ENCODE measurements at places on chromosomes 7 and 10.
A peak's percentile ranks its signal among the peaks of the same experiment; 100 is the strongest.

GRCh38 chr10:50972591-50972990 lies 87.2 kb upstream of the A1CF start:
- no peak for DNase-seq

- peak; percentile 27 for DNase-seq
Observed at GRCh38 chr7:351681-352480, 61.9 kb downstream of the FOXL3 start.

DNA sequence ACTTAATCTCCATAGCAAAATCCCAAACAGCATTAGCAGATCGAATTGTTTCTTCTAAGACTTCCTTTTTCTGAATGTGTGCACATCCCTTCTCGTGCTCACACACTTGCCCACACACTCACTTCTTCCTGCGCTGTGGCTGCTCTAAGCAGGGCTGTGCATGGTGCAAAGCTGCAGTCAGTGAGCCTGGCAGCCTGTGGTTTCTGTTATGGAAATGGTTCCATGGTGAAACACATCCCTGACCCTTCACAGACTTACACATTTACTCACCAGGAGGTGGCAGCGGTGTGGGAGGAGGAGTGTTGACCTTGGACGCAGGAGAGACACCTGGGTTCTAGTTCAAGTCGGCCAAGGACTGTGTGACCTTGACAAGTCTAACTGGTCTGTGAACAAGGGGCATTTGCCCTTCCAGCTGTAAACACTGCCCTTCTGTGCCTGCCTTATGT lies 24.9 kb downstream of the MTURN start:
- no peak for DNase-seq

DNA sequence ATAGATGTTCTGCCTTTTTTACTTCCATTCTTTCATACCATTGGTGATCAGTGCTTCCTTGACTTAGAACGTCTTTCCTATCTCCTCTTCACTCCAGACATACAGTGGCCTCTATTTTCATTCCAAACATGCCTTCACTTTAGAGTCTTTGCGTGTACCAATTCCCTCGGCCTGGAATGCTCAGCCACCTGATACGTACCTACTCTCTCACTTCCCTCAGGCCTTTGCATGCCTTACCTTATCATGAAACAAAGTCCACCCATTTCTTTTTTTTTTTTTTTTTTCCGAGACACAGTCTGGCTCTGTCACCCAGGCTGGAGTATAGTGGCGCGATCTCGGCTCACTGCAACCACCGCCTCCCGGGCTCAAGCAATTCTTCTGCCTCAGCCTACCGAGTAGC lies 2.2 kb upstream of the CCNJ start:
- no peak for DNase-seq

Measured in activated T-helper 1 cell treated with Interleukin-2 at 50 U/mL for 16 hours (primary cell).